Fibroblast of lung (primary cell): ENCODE measurements at places on chromosomes 11 and 22.

GRCh38 chr11:106159836-106160235 is 82.4 kb downstream of the AASDHPPT start:
- peak; percentile 27 for DNase-seq

GRCh38 chr11:62539238-62539925 is 7.2 kb downstream of the AHNAK start:
- DNase-seq, result peak; percentile 95

DNA sequence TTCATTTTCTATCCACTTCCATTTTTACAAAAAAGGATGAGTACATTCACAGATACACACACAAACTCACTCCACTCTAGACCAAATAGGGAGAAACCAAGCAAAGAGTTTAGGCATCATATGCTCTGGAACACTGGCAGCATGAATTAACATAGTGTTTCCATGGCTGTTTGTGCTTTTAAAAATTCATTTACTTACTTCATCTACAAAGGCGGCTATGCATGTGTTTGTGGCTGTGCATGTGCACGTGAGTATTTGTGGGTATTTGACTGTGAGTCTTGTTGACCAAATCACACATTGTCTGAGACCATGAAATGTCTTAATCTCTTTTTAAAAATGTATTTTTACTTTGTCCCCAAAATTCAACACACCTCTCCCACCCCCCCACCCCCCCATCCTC is 203.0 kb upstream of the SESN3 start:
- DNase-seq, result no peak

GRCh38 chr11:79019975-79020374 is 420.9 kb downstream of the TENM4 start:
- DNase-seq, result no peak

- peak; percentile 84 for DNase-seq
Observed at GRCh38 chr11:47924184-47924691, 56.1 kb upstream of the PTPRJ start.

DNA sequence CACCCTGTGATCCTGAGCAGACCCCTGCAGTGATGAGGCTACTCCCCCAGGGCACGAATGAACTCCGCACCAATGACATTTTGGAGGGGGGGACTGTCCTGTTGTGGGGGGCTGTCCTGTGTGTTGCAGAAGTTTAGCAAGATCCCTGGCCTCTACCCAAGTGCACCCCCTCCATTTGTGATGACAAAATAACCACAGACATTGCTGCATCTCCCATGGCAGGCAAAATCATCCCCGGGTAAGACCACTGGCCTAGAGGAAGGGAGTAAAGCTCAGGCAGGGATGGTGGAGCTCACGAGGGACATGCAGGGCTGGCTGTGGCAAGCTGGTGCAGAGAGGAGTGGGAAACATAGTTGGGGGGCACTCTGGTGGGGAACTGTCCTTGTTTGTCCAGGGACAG is 40.6 kb downstream of the NECTIN1 start:
- no peak for DNase-seq

- peak; percentile 48 for DNase-seq
Observed at GRCh38 chr22:29072193-29072978, 449 bp upstream of the KREMEN1 start.

GRCh38 chr11:8017071-8017470 is 29.9 kb downstream of the EIF3F start:
- no peak for DNase-seq

GRCh38 chr11:116525961-116526495 is 246.8 kb downstream of the BUD13 start:
- no peak for DNase-seq

DNA sequence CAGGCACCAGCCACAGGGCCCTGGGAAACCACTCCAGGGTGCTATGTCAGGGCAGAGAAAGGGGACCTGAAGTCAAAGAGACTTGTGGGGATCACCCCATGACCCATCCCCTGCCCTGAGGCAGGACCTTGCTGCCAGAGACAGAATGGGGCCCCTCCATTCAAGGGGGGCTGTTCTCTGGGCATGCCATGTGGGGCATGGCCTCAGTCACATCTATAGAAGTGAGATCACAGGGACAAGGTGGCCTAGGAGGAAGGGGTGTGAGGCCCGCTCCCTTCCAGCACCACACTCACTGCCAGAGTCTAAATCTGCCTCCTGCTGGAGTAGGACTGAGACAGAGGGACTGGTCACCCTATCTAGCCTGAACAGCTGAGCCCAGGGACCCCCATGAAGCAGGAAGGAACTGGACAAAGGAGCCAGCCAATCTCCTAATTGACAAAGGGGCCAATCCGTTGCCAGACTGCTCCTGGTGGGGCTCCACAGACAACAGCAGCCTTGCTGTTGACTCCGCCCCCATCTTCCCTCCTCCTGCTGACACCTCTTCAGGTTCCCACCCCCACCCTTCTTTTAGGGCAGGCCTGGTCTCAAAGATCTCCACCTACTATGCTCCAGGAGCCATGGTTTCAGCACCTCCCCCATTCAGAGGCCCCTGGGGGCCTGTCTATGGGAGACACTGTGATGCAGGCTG is 26.0 kb downstream of the NEAT1 start:
- DNase-seq, result peak; percentile 58

DNA sequence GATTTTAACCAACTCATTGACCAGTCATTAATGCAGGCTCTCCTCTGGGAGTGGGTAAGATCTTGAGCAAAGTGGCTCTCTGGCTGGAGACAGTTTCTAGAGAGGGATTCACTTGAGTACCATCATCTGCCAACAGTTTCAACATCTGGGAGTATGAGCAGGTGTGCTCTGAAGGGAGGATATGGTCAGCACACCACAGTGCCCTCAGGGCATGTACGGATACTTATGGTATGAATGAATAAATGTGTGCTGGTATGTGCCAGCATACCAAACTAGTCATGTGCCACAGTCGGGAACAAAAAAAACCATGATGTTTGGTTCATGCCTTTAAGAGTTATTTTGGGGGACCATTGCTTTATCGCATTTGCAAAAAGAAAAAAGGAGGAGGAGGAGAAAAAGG is 1197.5 kb upstream of the TENM4 start:
- DNase-seq, result no peak

DNA sequence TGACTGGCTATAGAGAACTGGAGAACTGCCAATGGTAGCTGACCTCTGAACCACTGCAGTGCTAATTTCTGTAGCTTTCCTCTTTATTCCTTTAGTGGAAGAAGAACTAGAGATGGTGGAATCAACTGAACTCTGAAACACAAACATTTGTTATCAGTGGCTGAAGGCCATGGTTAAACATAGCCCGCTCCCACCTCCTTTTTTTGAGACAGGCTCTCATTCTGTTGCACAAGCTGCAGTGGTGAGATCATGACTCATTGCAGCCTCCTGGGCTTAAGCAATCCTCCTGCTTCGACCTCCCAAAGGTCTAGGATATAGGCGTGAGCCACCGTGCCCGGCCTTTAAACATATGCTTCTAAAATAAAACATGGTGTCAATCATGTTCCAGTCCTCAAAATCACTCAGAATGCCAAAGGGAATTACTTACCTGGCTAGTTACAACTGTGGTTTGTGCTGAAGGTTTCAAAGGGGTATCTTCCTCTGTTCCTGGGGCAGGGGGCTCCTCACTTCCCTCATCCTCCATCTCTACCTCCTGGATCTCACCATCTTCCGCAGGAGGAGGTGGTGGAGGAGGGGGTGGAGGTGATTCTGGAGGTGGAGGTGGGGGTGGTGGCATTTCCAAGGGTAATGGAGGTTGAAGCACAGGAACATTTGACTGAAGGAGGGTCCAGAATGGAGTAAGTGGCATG is 9.0 kb upstream of the AGBL2 start:
- peak; percentile 65 for DNase-seq

DNA sequence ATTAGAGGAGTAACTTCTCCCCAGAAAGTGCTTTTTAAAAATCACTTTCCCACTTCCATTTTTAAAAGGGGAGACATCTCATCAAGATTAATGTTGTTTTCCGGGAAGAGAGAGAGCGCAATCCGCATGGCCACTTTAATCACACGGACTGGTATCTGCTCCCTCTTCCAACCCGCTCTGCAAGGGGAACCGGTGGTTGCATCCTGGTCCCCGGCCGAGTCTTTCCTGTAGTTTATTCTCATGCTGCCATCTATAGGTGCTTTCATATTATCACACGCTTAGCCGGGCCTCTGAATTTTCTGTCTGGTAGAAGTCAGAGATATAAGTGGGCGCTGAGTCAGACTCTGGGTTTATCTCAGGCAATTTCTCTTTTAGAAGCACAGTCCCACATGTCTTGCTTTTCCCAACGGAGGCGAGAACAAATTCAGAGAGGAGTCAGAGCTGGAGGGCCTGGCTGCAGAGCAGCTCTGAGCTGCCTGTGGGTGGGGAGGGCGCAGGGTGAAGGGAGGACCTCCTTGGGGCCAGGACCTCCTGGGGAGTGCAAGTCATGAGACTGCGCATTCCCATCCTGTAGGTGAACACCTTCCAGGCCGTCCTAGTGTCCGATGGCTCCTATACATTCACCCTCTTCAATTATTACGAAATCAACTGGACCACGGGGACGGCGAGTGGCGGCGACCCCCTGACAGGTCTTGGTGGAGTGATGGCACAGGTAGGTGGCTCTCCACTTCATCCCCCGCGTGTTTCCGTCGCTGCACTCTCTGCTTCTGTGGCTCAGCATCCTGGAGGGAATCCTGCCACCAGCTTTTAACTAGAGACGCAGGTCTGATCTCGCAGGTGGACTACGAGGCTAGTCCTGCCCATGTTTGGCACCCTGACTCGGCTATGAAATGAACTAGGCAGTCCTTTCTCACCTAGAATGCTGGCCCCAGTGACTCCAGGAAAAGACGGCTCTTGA is 11.7 kb downstream of the TECTA start:
- DNase-seq, result peak; percentile 77

DNA sequence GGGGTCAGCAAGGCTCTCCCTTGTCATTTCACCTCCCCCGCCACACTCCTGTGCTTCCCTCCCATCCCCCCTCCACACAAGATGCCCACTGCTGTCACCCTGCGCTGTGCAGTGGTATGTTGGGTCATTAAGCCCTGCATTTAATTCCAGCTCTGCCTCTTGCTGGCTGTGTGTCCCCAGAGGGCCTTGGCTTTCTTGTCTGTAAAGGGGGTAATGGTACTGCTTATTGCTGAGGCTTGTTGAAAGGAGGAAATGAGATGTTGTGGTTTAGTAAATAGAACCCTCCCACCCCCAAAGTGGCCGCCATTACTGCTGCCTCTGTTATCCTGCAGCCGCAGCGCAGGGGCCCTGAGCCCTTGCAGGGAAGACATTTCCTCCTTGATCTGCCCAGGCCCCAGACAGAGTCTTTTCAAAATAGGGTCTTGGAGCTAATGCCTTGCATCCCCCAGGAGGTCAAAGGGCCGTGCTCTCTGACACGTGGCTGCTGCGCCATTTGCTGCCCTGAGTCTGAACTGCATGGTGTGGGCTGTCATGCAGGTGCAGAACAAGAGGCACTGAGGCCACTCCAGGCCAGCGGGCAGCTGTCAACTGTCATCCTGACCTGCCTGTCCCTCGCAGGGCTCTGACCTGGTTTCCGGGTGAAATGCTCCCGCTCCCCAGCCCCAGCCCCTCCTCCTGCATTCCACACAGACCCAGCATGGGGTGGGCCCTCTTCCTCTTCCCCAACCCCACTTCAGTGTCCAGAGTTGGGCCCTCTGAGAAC is 18.7 kb downstream of the PVALB start:
- DNase-seq, result no peak

DNA sequence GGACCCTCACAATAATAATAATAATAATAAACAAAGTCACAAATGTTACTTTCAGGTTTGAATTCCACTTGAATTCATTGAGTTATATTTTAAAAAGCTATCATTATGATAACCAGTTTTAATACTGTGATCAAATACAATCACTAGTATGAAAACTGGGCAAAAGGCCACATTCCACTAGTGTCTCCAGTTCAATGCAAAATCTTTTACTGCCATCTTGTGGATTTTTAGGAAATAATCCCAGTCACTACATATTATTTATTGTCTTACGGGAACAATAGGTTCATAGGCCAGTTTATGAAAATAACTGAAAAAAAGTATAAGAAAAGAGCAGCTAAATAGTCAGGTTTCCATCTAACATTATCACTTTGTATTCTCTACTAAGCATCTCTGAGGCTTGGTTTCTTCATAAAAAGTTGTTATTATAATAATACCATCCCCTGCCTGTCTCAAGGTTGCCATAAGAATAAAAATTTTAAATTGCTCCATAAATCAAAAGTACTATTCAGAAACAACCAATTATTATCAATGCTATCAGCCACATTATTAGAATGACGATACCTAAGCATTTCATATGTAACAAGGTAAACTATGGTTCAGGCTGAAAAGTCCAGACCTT is 533.9 kb upstream of the CCDC90B start:
- DNase-seq, result peak; percentile 62

GRCh38 chr11:108206171-108206570 is 16.3 kb downstream of the NPAT start:
- DNase-seq, result no peak

- no peak for DNase-seq
Observed at GRCh38 chr22:47247579-47248240, 485.3 kb downstream of the TBC1D22A start.

- DNase-seq, result no peak
Observed at GRCh38 chr22:20039683-20040325, 18.9 kb downstream of the TANGO2 start.

GRCh38 chr11:36724742-36725385 is 126.8 kb upstream of the RAG2 start:
- DNase-seq, result no peak

- no peak for DNase-seq
Observed at GRCh38 chr11:101923554-101923953, 7.2 kb upstream of the ANGPTL5 start.

GRCh38 chr11:65132988-65133700 is 1.2 kb downstream of the SYVN1 start:
- DNase-seq, result no peak
